HCT116 (cell line): ENCODE measurements at places on chromosomes 2 and 18.

- H3K27me3 ChIP-seq: no peaks in the 10 kb centered on the region
- H3K4me1 ChIP-seq: no peaks in the 10 kb centered on the region
- no peak overlapping the region for H3K4me3 ChIP-seq
- no peaks in the 10 kb centered on the region for H3K36me3 ChIP-seq
- DNase-seq: no peak
Measured at GRCh38 chr18:39772155-39772919, 2182.7 kb upstream of the PIK3C3 start.

DNA sequence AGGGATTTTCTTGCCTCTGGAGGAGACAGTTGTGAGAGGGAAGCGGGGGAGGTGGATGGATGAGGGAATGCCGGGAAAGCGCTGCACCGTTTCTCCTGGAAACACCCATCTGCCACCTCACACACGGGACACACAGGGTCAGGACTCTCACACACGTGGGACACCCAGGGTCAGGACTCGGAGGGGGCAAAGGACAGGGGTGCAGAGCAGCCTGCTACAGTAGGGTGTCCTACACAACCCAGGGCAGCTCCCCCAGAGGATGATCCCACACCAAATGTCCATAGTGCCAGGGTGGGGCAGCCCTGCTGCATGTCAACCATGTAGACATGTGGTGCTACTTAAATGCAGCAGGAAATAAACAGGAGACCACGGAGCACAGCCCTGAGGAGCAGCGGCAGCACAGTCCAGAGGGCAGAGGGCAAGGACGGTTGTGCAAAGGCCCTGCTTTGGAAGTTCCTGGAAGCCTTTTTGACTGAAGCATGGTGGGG, 5.1 kb downstream of the RAMP1 start:
- peak overlapping the region; percentile 46 for H3K4me3 ChIP-seq
- peaks cover 63% of the 10 kb centered on the region for H3K4me1 ChIP-seq

DNA sequence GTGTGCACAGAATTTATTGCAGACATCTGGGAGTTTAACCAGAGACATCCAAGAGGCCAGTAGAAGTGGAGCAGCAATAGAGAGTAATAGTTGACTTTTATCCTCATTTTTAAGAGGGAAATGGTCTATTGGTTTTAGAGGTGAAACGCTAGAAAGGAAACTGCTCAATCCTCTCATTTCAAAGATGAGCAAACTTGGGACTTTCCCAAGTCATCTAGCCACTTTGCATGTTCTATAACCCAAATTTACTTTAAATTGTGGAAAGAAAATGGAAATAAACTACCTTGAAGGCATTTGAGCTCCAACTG, 601.7 kb downstream of the ARHGAP15 start:
- no peak for DNase-seq
- H3K4me3 ChIP-seq: no peak overlapping the region
- H3K27me3 ChIP-seq: no peaks in the 10 kb centered on the region
- no peak overlapping the region for H3K27ac ChIP-seq
- H3K4me1 ChIP-seq: no peaks in the 10 kb centered on the region
- no peaks in the 10 kb centered on the region for H3K36me3 ChIP-seq

DNA sequence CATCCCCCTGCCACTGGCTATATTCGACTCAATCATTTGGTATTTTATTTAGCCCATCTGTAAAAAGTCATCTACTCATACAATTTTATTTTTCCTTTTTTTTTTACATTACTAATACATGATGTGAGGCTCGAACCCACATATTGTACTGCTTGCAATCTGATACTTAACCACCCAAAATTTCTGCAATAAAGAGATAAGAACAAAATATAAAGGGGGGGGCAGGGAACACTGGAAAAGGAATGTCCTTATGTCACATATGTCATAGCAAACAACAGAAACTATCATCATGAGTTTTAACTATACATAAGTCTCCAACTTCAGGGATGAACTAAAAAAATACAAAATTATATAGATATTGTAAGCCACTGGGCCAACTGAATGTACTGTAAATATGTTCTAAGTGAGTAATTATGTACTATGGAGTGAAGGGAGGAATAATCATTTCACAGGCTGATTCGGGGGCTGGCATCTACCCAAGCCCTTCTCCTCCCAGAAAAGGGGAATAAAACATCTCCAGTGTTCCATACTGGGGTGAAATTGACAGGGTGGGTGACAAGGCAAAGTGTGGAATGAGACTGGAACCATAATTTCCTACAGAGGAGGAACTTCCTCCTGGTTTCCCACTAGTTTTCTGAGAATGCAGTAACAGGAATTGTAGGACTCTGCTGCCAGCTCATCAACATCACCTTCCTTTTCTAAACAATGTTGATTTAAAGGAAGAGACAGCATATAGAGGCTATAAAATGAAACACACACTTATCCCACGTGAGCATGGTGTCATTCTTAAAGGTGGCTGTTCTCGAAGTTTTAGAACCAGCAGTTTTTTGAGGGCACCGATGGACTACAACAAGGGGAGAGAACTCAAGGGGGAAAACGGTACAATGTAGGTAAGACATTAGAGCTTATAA, 79.5 kb downstream of the FARSB start:
- H3K4me3 ChIP-seq: no peak overlapping the region
- DNase-seq: no peak
- H3K36me3 ChIP-seq: peaks cover 3% of the 10 kb centered on the region; the same call in 1 of the 2 replicates
- H3K27ac ChIP-seq: no peak overlapping the region

- no peaks in the 10 kb centered on the region for H3K4me1 ChIP-seq
- no peak overlapping the region for H3K4me3 ChIP-seq
- H3K27me3 ChIP-seq: no peaks in the 10 kb centered on the region
- no peak for DNase-seq
- no peaks in the 10 kb centered on the region for H3K36me3 ChIP-seq
- no peak overlapping the region for H3K27ac ChIP-seq
Measured at GRCh38 chr2:32746669-32747068, 118.8 kb downstream of the TTC27 start.

GRCh38 chr2:38190542-38191218, 114.7 kb upstream of the CYP1B1 start:
- no peaks in the 10 kb centered on the region for H3K4me1 ChIP-seq
- DNase-seq: no peak
- no peaks in the 10 kb centered on the region for H3K27me3 ChIP-seq
- H3K4me3 ChIP-seq: no peak overlapping the region
- no peak overlapping the region for H3K27ac ChIP-seq

DNA sequence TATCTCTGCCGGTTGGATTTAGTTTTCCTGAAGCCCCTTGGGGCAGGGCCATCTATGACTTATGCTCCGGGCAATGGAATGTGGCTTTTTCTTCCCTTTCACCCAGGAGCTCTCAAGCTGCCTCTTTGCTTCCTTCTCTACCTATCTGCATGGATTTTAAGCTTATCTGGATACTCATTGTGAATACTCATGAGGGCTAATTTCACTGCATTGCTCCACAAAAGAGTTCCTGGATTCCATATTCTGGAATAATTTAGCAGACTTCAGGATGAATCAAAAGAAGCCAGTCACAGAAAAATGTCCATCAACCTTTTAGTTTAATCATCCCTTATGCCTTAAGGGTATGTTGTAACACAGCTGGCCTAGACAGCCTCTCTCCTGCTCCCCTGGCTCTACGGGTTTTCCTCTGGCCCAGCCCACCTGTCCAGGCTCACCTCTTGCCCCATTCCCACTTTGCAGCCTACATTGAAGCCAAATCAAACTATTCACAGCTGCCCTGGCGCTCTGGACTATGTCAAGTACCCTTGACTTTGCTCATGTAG, 122.8 kb upstream of the RMDN2 start:
- H3K4me1 ChIP-seq: no peaks in the 10 kb centered on the region
- H3K27me3 ChIP-seq: no peaks in the 10 kb centered on the region
- DNase-seq: no peak
- H3K27ac ChIP-seq: no peak overlapping the region
- H3K4me3 ChIP-seq: no peak overlapping the region
